NCI-H187 treated with DMSO at 0.1 percent for 48 hours (cell line): ENCODE measurements at places on chromosomes 5 and 9.

- DNase-seq: peak; percentile 45
Measured at GRCh38 chr5:100903039-100903887, at the start of gene ST8SIA4. Gene ST8SIA4, minus strand, starts transcription at chr5:100903282. Its CDS starts 327 bp downstream, at chr5:100902955.

GRCh38 chr9:132849185-132849706 lies 28.8 kb downstream of the AK8 start:
- no peak for DNase-seq

DNA sequence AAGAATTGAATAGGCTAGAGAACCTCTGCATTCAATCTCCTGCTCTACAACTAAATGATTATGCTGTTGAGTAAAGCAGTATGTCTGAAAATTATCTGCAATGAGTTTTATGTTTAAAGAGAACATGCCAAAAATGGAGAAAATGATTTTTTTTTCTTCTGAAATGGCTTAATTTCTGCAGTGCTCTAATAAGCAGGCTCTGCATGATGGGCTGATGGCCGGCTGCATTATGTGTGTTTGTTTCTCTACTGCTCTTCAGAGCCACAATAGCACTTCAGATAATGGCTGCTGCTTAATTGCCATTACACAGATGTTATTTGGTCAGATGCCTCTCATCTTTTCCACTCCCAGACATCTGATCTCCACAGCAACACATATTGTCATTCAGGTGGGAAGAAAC lies 286.4 kb upstream of the DMAC1 start:
- DNase-seq: peak; percentile 60

GRCh38 chr5:5598547-5599113 lies 176.2 kb downstream of the ICE1 start:
- no peak for DNase-seq

GRCh38 chr5:173496129-173496882 lies 120.1 kb downstream of the BOD1 start:
- DNase-seq: no peak

DNA sequence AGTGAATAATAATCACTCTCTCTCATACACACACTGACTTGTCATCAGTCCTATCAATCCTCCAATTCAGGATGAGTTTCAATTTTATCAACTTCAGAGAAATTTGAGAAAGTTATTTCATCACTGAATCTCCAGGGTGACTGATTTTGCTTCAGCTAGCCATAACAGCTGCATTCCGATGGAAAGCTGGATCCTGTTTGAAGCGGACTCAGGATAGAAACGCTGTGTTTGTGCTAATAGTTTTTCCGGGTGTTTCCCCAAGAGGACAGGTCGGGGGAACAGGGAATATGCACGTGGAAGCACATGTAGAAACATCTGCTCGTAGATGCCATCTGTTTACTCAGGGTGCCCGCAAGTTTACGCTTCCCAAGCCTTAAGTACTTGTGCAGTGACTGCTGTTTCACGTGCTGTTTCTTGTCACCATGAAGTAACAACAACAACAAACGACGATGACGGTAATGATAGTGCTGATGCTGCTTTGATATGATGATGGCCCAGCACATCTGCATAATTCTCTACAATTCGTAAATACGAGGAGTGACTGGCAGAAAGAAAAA lies 263.7 kb upstream of the DAPK1 start:
- DNase-seq: no peak

DNA sequence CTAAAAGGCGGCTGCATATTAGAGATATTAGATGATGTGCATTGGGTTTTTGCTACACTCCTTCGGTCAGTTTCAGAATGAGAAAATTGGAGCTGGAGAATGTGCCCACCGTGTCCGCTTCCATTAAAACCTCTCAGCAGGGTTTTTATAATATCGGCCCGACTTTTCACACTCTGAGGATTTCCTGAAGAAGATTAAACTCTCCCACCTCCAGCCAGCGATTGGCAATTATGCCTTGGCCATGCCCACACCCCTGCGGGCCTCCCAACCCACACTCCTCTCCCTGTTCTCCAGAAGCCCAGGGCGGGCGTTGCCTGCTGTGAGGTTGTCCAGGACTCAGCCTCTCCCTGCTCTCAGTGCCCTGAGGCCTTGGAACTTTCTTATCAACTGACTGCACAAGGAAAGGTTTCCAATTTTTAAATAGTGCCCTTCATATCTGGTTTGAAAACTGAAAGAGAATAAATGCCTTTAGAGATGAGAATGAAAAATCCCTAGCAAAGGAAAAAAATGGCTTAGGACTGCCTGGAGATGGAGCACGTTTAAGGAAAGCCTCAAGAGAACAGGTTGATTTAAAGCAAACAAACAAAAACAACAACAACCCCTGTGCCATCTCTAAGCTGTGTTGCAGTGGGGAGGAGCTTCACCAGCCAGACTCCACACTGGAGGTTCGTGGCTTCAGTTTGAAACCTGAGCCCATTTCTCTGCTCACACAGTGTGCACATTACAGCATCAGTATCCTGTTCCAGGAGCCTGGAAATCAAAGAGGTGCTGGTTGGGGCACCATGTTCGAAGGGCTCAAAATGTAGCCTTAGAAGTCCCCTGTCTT lies 292.9 kb downstream of the NSG2 start:
- no peak for DNase-seq

- DNase-seq: no peak
Measured at GRCh38 chr5:91703128-91703527, 320.0 kb upstream of the ARRDC3 start.

DNA sequence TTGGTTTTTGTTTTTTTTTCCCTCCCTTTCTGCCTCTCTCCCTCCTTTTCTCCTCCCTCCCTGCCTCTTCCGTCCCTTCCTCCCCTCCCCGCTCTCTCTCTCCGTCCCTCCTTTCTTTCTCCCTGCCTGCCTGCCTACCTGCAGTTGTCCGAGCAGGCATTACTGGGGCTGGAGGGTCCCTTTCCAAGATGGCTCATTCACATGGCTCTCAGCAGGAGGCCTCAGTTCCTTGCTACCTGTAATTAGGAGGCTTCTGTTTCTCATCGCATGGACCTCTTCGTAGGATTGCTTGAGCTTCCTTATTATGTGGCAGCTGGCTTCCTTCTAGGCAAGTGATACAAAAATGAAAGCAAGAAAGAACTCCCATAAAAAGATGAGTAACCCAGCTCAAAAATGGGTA lies 8.0 kb downstream of the RGS3 start:
- DNase-seq: no peak

DNA sequence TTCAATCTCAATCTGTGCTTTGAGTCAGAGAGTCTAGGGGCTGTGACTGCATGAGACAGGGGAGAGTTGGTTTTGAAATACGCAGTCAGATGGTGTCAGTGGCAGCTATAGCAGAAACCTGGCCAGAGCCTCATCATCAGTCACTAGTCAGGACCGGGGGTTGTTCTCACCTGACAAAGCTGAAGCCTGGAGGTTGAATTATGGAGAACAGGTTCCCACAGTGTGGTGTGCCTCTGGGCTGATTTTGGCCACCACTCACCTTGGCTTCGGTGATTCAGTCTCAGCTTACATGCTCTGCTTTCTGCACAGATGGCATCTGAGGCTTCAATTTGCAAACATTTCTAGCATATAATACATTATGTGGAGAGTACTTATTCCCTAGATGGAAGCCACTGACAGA lies 387.3 kb downstream of the YTHDC2 start:
- no peak for DNase-seq

DNA sequence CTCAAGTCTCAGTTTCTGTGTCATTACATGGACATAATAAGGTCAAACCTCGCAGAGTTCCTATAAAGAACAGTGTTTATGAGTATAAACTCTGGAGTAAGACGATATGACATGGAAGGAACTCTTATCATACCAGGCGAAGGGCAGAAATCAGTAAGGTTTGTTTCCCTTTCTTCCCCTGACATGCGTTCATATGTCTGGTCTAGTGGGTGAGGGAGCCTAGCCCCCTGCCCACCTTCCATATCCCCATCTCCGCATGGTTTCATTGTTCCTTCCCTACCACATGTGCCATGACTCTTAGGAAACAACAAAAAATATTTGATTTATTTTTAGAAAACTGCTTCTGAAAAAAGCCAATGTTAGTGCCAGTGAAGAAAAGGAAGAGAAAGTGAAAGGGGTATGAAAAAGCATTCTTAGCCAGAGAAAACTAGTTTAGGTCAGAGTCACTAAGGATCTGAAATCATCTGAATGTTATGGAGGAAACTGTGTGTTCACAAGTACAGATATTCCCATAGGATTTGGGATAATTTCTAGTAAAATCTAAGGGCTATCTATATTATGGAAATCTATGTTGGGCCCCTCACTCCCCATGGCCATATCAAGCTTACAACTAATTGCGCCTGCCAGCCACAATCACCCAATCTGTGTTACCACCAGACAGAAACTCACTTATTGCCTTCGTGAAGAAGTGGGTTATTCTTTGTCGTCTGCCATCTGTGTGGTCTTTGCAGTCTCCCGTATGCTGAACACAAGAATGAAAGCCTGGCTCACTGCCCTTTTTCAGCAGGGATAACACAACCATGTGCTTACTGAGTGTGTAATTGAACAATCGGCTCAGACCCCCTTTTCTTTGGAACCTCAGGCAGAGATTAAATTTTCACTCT lies 19.9 kb upstream of the HMHB1 start:
- DNase-seq: no peak

- DNase-seq: no peak
Measured at GRCh38 chr9:36332006-36332405, 68.1 kb downstream of the RNF38 start.

- no peak for DNase-seq
Measured at GRCh38 chr9:16811987-16812685, 58.3 kb downstream of the BNC2 start.

GRCh38 chr9:132743931-132744479 lies 73.7 kb downstream of the GTF3C4 start:
- DNase-seq: no peak

DNA sequence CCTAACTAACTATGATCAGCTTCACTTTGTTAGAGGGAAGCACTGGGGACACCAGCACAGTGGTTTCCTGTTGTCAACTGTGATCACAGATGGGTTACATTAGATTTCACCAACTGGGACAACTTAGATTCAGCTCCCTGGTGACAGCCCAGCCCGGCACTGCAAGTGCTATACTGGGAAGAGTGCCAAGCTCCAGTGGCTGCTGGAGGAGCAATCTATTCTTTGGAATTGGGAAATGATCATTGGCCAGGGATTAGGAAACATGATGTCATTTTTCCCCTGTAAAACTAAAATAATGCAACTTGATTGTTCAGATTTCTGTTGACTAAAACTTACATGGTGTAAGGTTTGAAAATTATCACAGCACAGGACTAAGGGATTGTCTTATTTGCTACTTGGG lies 33.2 kb downstream of the PTGR1 start:
- no peak for DNase-seq

DNA sequence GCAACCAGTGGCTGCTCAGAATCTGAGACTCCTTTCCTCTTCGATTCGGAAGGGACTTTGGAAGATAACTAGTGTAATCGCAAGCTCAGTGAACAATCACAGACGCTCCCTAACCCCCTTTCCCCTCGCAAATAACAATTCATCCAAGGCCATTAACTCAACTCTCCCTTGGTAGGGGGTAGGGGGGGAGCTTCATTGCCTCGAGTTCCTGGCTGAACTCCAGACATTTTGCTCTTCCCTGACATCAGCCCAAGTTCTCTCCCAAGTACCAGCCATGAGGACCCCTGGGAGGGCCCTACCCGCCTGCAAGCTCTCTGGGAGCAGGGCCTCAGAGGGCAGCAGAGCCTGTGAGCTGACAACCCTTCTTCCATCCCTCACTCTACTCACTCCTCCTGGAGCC lies 8.4 kb downstream of the FAM163B start:
- no peak for DNase-seq

GRCh38 chr9:84781931-84782866 lies 112.7 kb downstream of the NTRK2 start:
- DNase-seq: no peak

DNA sequence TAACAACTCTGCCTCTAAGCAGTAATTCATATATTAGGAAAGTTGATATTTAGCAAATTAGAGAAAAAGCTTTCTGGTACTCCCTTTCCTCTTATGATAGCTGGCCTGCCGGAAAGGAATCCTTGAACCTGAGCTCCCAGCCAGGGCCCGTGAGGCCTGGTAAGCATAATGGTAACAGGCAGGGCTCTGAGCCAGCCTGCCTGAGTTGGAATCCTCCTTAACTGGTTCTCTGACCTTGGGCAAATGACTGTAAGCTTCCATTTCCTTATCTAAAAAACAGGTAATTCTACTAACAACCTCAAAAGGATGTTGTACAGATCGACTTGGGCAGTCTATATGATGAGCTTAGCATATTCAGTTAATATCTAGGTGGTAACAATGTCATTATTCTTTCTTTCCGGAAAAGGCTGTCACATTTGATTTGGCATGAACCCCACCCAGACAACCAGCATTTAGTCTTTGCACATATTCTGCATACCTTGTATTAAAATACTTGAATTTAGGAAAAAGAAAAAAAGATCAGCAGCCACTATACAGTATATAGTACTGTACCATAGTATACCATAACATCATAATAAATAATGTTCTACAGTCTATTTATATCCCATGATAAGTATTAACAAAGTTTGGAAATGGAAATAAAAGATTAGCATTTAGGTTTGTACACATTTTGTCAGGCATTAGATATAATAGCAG lies 55.7 kb upstream of the MAP3K1 start:
- DNase-seq: no peak

DNA sequence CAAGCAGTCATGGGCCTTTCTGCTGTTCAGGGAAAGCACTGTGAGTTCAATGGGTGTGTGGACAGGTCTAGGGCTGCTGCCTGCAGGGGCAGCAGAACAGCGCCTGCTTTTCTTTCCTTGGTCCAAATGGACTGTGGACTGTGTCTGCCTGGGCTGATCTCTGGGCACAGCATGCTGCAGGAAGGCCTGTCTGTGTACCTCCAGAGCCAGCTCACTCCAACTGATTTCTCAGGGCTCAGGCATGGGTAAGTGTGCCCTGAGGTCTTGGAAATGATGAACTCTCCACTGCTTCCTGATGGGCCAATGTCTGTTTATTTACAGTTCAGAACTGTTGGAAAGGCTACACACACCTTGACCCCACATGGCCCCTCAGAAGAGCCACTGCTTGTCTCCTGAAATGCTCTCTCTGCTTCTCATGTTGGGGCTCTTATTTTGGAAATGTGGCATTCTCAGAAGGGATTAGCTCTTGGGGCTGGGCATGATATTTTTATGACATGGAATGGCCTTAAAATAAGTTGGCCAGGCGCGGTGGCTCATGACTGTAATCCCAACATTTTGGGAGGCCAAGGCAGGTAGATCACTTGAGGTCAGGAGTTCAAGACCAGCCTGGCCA lies 27.0 kb downstream of the SLC22A4 start:
- DNase-seq: no peak

GRCh38 chr9:124003636-124004349 lies 7.8 kb upstream of the LHX2 start:
- no peak for DNase-seq
